ENCODE measurements at places on chromosomes 11 and 22. TPM values are rescaled to one million over a fixed set of nuclear protein-coding genes. Genes with fewer than 3 reads are reported as not detected.
A peak's percentile ranks its signal among the peaks of the same experiment; 100 is the strongest.

GRCh38 chr11:118415739-118416068 lies 14.3 kb downstream of the ATP5MG start:
- DNase-seq = peak; percentile 75

The TRIM68 gene
- 13.7 TPM for total RNA-seq

The CARD10 gene
- 58.6 TPM for total RNA-seq

DNA sequence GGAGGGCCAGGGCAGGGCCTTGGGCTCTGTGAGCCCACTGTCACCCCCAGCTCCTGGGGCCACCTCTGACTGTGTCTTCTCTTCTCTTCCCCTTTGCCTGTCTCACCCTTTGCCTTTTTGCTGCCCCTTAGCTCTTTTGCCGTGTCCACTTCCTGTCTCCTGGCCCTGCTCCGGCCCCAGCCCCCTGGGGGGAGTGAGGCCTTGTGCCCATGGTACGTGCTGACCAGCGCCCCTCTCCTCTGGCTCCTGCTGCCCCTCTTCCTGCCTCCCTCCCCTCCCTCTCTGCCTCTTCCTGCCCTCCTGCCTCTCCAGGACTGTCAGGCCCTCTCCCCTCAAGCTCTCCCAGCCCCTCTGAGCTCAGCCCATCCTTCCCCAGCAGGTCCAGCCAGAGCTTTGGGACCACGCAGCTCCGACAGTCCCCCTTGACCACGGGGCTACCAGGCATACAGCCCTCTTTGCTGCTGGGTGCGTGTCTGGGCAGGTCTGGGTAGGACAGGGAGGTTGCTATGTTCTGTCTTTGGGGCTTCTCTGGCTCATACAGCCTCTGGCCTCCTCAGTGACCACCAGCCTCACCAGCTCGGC lies 11.7 kb downstream of the TMEM258 start:
- DNase-seq = no peak

DNA sequence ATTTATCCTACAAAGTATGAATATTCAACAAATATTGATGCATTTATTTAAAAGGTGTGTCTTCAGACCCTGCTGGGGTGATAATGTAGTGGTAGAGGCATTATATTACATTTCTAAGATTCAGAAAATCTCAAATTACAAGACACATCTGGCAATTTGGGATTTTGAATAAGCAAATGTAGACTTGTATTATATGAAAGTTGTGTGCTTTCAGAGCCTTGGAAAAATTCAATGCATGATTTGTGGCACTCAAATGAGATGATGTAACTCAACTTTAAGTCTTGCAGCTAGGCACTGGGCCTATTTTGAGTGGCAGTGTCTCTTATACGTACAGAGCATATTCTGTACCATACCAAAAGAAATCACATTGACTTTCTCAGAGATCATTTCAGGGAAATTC lies 214.4 kb downstream of the ETS1 start:
- DNase-seq = no peak

Data from Caki2 (cell line).